ENCODE measurements at places on chromosomes 11 and 22.
A peak's percentile ranks its signal among the peaks of the same experiment; 100 is the strongest.

- peak; percentile 8 for DNase-seq
Observed at GRCh38 chr11:59416613-59417012, 9.6 kb downstream of the OR5A2 start.

- DNase-seq: no peak
Observed at GRCh38 chr22:38262051-38262795, 10.6 kb downstream of the TMEM184B start.

DNA sequence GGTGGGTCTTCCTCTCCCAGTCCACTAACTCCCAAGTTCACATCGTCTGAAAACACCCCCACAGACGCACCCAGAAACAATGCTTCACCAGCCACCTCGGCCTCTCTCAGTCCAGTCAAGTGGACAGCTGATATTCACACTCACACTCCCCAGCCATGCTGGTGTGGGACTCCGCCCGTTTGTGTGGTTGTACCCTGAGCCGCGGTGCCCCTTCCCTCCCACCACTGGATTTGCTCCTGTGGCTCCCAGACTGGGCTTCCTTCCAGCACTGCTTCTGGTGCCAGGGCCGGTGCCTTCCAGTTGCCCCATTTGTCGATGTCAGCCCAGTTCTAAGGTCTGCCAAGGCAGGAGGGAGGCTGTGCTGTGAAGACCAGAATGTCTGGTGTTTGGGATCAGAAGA lies 37.9 kb upstream of the PLET1 start:
- DNase-seq: peak; percentile 49

DNA sequence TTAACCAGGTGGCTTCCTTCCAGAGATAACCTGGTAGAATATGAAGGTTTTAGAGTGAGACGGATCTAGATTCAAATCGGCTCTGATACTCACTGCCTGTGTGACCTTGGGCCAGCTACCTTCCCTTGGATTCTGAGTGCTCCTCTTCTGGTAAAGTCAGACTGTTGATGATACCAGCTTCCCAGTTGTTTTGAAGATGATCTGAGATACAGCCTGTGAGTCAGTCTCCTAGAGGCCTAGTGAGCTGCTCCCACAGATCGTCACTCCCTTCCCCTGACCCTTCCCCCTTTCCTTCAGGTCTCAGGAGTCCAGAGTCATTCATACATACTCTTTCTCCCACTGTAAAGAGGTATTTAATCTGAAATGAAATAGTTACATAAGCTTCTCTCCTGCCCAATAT lies 207.8 kb downstream of the GRIK4 start:
- DNase-seq: no peak

GRCh38 chr11:119734788-119735187 lies 5.8 kb upstream of the NECTIN1 start:
- DNase-seq: no peak

GRCh38 chr11:102382384-102382783 lies 35.4 kb downstream of the BIRC2 start:
- DNase-seq: no peak

- DNase-seq: no peak
Observed at GRCh38 chr11:116257883-116258282, 514.9 kb downstream of the BUD13 start.

DNA sequence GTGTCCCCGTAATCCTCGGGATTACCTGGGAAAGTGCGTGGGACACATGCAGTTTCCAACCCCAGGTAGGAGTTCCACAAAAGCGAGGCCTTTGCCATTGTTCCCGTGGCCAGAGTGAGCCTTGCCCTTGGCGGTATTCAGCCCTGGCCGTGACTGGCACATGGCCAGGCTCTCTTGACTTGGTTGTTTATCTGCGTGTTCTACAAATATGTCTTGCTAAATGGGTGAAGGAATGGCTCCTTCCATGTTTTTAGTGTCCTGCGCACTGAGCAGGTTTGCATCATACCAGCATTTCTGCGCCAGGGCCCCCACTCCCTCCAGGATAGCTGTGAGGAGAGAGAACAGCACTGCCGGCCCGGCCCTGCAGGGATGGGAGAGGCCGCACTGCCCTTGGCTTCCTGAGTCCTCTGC lies 20.0 kb downstream of the POLR3H start:
- DNase-seq: no peak

DNA sequence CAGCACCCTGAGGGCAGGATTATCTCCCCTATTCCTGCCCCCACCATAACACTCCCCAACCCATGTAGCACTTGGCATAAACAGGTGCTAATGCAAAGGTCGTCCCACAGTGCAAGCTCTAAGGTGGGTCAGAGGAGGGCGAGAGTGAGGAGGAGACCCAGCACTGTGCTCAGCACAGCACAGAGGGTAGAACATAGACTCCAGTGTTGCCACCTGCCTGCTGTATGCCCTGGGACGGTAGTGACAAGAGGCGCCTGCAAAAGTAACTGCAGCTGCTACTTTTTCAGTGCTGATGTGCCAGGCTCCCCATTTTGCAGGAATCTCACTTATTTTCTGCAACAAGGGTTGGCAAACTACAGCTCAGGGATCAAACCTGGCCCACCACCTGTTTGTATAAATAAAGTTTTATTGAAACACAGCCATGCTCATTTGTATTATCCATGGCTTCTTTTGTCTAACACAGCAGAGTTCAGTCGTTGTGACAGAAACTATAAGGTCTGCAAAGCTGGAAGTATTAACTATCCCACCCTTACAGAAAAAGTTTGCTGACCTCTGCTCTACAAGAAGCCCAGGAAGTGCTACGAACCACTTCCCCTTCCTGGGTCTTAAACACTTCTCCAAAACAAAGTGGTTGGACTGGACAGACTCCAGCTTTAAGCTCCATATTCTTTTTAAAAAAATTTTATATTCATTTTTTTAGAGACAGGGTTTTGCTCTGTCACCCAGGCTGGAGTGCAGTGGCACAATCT lies 16.9 kb upstream of the CDC42BPG start:
- no peak for DNase-seq

DNA sequence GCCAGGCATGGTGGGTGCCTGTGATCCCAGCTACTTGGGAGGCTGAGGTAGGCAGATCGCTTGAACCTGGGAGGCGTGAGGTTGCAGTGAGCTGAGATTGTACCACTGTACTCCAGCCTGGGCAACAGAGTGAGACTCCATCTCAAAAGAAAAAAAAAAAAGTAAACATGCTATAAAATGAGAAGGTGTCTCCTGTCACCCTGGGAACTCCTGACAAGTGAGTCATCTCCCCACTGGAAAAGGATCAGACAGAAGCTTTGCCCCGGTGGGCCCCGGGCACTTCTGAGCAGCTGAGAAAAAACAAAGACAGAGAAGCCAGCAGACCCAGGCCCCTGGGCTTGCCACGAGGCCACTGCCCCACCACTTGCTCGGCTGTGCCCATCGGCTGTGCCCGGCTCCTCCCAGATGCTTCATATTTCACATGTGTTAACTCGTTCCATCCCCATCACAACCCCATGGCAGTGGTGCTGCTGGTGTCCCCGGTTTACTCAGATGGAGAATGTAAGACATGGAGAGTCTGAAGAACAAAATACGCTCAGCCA lies 22.3 kb downstream of the TTLL1 start:
- DNase-seq: no peak

DNA sequence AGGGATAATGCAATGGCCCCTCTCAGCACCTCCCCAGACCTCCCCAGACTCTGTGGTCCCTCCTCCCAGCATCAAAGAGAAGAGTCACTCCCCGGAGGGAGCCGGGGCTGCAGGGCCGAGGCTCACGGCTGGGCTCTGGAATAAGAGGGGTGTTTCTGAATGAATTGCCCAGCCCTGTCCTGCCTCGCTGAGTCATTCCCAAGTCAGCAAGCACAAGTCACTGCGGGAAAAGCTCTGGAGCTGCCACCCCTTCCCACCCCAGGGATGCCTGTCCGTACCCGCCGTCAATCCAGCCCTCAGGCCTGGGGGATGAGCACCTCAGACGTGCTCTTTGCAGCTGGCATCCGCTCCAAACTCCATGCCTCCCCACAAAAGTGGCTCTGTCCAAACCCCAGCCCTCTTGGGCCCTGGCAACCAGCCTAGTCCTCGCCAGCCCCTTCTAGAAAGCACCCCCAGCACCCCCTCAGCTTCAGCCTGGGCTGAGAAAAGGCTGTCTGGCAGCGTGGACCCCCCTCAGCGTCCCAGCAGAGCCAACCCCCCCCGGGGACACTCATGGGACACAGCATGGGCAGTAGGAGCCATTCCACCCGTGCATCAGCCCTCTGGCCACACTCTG lies 22.7 kb downstream of the CELSR1 start:
- no peak for DNase-seq

DNA sequence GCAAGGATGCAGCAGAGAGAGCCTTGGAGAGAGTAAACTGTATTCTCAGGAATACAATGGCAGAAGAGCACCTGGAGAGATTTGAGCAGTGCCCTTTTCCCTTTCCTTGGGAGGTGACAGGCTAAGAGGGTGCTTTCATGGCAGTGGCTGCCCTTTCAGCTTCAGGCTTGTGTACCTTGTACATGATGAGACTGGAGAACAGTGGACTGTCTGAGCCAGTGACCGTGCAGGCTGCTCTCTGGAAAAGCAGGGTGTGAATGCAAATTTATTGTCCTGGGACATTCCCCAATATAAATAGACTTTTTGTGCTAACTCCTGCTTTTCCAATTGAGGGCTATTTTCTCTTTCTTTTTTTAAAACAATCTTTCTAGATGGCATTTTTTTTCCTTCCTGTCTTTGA lies 99.3 kb downstream of the TRIM44 start:
- DNase-seq: no peak

DNA sequence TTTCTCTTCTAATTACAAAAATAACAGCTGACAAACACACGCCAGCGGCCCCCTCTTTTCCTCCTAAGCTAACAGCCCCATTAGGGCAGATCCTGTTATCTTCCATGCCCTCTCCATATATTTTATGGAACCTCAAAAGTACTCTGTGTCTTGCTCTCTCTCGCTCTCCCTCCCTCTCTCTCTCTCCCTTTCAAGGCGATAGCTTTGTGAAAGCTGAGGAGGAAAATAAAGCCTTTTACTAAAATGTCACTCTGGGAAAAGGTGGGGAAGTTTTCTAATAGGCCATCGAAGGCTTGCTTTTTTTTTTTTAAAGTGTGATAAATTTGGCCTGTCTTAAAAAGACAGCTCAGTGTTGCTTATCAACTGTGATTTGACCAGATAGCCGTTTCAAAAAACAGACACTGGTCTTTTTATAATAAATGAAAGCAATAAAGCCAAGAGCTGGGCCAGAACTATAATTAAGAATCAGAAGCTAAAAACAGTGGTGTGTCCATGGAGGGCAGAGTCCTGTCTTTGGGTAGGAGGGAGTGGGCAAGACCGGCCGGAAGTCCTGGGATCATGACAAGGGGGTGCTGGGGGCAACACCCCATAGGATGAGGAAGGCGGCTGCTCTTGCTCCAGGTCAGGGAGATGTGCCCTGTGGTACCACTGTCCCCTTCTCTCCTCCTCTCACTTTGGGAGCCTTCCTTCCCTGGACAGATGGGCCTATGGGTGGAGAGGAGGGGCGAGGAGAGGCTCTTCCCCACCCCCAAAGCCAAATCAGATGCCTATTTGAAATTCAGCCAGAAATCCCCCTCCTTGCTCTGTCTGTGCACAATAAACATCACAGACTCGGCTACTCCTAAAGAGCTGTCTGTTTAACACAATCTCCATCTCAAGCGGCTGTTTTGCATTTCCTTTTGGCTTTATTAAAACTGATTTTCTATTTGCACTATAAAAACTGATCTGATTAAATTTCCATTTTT lies 267.2 kb downstream of the BUD13 start:
- peak; percentile 73 for DNase-seq

DNA sequence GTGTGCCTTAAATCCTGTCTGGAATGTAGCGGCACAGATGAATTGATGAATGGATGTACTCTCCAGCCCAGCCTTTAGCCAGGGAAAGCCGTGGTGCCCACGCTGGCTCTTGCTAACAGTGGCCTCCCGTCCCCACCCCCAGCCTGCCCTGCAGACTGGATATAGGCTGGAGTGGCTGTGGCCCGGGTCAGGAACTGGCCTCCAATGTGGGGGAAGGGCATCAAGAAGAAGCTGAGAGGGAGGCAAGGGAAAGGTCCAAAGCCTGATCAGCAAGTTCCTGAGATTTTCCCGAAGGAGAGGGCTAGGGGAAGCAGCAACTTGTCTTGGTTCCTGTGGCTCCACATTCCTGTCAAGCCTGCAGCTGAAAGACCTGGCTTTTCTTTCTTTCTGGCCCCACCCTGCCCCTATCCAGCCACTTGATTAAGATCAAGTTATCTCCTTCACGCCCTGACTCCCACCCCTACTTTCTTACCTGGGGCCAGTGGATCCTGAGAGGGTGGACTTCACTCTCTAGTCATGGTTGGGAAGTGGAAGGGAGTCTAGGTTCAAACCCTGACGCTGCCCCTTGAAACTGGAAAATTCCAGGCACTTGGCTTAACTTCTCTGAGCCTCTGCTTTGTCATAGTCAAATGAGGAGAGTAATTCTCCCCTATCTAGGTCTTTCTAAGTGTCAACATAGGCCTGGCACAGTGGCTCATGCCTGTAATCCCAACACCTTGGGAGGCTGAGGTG lies 11.0 kb upstream of the MICALL1 start:
- no peak for DNase-seq

- DNase-seq: no peak
Observed at GRCh38 chr11:14414470-14415461, 55.8 kb upstream of the RRAS2 start.

GRCh38 chr11:133835593-133836548 lies 9.4 kb downstream of the SPATA19 start:
- no peak for DNase-seq

DNA sequence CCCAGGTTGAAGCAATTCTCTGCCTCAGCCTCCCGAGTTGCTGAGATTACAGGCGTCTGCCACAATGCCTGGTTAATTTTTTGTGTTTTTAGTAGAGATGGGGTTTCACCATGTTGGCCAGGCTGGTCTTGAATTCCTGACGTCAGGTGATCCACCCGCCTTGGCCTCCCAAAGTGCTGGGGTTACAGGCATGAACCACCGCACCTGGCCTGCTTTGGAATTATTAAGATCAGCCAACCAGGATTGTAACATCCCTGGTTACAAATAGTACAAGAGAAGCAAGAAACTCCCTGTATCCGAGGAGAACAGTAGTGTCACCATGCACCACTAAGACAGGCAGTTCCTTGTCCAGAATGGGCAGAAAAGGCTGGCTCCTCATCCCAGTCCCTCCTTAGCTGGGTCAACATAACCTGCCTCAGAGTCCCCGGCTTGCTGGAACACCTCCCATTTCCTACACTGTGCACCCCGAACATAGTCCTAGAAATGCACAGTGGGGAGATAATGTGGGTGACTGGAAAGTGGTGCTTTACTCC lies 77.2 kb upstream of the INCENP start:
- no peak for DNase-seq

DNA sequence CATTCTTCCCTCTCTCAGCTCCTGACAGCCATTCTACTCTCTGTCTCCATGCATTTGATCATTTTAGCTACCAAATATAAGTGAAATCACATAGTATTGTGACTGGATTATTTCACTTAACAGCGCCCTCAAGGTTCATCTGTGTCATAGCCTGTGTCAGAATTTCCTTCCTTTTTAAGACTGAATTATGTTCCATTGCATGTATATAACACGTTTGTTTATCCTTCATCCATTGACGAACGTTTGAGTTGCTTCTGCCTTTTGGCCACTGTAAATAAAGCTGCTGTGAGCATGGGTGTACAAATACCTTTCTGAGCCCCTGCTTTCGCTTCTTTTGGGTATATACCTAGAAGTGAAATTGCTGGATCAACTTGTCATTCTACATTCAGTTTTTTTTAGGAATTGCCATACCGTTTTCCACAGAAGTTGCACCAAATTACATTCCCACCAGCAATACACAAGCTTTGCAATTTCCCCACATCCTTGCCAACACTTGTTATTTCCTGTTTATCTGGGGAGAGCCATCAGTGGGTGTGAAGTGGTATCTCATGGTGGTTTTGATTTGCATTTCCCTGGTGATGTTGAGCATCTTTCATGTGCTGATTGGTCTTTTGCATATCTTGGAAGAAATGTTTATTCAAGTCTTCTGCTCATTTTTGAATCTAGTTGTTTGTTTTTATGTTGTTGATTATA lies 17.5 kb downstream of the GLB1L2 start:
- no peak for DNase-seq

GRCh38 chr11:48122246-48122645 lies 94.4 kb upstream of the OR4B1 start:
- DNase-seq: no peak
